Transverse colon (tissue), 4 donors: ENCODE measurements at places on chromosomes 3 and 15. TPM values are rescaled to one million over a fixed set of nuclear protein-coding genes. Genes with fewer than 3 reads are reported as not detected.
A peak's percentile ranks its signal among the peaks of the same experiment; 100 is the strongest.

- H3K36me3 ChIP-seq, result no peaks in the 10 kb centered on the region
- H3K4me1 ChIP-seq, result no peaks in the 10 kb centered on the region
- no peak overlapping the region for H3K27ac ChIP-seq
Measured at GRCh38 chr3:102353148-102353547, 81.7 kb upstream of the ZPLD1 start.

The RHOV gene
- total RNA-seq, result 6.7 TPM

DNA sequence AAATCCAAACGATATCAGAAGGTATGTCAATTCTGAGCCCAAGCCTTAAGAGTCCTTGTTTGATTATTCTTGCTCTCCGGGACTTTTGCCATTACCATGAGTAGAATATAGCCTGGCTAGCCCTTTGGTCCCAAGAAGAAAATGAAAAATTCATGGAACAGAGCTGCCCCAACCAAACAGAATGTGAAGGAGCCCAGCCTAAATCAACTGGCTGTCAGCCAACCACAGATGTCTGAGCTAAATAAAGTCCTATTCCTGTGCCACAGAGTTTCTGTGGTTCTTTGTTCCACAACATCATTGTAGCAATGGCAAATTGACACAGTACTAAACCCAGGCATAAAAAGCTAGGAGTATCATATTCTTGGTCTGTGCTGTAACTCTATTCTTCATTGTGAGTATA, 185.2 kb downstream of the CPNE4 start:
- DNase-seq, result no peak
- H3K27ac ChIP-seq, result no peak overlapping the region
- no peaks in the 10 kb centered on the region for H3K4me1 ChIP-seq
- no peaks in the 10 kb centered on the region for H3K36me3 ChIP-seq

DNA sequence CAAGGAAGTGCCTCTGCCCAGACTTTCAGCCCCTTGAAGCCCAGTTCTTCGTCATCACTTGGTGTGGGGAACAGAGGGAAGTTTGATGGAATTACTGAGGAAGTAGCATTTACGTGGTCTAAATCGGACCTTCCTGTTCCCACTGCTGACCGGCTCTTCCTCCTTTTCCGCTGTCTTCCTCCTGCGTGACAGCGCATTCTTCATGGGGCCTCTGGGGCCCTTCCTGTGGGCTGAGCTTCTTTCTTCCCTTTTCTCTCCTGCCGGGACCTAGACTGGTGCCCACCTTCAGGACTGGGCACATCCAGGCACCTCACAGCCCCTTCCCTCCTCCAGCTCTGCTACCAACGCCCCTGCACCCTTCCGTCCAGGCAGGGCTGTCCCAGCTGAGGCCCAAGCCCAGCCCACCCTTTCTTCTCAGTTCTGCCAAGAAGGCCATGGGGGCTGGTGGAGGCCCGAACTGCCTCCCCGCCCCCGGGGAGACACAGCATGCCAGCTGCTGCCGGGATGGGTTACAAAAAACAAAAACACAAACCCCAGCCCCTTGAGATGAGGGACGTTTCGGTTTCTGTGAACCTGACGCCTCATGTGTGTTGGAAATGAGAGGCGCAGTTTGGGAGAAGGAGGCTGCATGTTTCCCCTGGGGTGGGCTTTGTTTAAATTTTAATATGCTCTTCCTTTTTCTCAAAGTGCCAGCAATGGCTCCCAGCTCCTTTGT, 19.1 kb downstream of the ZNF710 start:
- H3K27ac ChIP-seq, result peak overlapping the region; percentile 70
- H3K4me1 ChIP-seq, result peaks cover 57% of the 10 kb centered on the region
- H3K27me3 ChIP-seq, result no peaks in the 10 kb centered on the region
- H3K4me3 ChIP-seq, result no peak overlapping the region

The IL17RD gene
- 2.8 TPM for total RNA-seq

The COL8A1 gene
- total RNA-seq, result 4.8 TPM

- H3K27me3 ChIP-seq, result no peaks in the 10 kb centered on the region
- no peak for DNase-seq
- no peaks in the 10 kb centered on the region for H3K36me3 ChIP-seq
- H3K27ac ChIP-seq, result peak overlapping the region; percentile 97
Measured at GRCh38 chr3:170180079-170180907, 1.2 kb downstream of the PHC3 start.

- DNase-seq, result no peak
- H3K4me1 ChIP-seq, result no peaks in the 10 kb centered on the region
- H3K4me3 ChIP-seq, result no peak overlapping the region
Measured at GRCh38 chr15:69535101-69535638, 82.6 kb downstream of the RPLP1 start.

DNA sequence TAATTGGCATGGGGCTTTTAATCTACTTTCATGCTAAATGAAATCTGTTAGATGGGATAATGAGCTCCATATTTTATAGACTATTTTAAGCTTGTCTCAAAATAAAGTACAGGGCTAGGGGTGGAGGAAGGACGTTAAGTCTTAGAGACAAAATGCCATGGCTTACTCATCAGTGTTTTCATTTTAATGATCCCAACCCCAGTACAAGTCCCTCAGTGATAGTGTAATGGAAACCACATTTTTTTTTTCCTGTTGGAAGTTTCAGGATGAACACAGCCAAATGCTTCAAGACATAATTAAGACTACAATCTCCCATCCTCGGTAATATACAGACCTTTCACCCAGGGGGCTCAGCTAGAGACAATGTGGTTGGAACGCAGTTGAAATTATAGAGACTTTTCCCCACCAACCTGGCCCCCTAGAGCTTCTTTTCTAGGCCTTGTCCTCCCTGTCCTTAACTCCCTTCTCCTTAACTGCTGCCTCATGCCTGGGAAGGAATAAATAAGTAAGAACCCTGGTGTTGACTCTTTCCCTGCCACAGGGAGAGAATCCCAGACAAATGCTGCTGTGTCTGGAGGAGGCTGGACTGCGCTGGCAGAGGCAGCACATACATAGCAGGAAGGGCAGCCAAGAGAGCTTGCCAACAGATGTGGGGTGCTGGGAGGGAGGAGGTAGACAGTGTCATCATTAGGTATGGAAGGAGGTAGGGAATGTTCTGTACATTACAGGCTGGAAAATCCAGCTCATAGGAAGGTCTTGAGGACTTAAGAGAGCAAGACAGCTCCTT, 115.4 kb upstream of the ROPN1 start:
- no peaks in the 10 kb centered on the region for H3K36me3 ChIP-seq
- H3K4me3 ChIP-seq, result no peak overlapping the region
- H3K4me1 ChIP-seq, result peaks cover 4% of the 10 kb centered on the region
- H3K27me3 ChIP-seq, result no peaks in the 10 kb centered on the region
- no peak for DNase-seq
- H3K27ac ChIP-seq, result no peak overlapping the region

The ACTC1 gene
- total RNA-seq, result not detected

GRCh38 chr3:138205527-138205926, 18.4 kb downstream of the ARMC8 start:
- no peak overlapping the region for H3K27ac ChIP-seq
- H3K36me3 ChIP-seq, result no peaks in the 10 kb centered on the region
- H3K4me1 ChIP-seq, result no peaks in the 10 kb centered on the region
- H3K4me3 ChIP-seq, result no peak overlapping the region
- H3K27me3 ChIP-seq, result no peaks in the 10 kb centered on the region
- no peak for DNase-seq

GRCh38 chr3:108064293-108064887, 26.4 kb downstream of the CD47 start:
- no peak for DNase-seq
- H3K27ac ChIP-seq, result no peak overlapping the region
- H3K36me3 ChIP-seq, result peaks cover 5% of the 10 kb centered on the region
- H3K27me3 ChIP-seq, result no peaks in the 10 kb centered on the region

The ITIH1 gene
- not detected for total RNA-seq

The HESX1 gene
- total RNA-seq, result 0.82 TPM

DNA sequence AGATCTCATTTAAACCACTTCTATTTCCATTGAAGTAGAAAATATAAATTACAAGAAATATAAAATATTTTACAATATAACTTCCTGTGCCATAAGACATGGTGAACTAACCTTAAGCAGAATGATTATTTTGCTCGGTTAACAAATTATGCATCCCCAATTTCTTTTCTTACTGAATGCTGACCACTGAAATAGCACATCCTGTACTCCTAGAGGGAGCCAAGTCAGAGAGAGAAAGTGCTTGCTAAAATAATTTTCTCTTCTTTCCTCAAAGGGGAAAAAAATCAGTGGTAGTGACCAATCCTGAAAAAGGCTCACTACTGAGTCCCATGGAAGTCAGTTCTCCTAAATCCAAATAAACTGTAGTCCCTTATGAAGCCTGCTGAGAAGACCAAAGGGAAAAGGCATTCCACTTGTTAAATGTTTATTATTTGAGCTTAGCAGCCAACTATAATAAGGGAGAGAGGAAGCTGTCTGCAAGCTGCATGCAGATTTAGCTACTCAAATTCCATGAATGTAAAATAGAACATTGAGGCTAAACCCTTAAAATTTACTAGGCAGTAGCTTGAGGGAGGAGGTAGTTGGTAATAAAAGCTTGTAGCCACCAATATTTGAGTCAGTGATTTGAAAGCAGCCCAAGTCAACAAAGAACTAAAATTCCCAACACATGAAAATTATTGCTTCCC, 33.1 kb downstream of the CEP152 start:
- H3K4me1 ChIP-seq, result no peaks in the 10 kb centered on the region
- no peak for DNase-seq
- no peak overlapping the region for H3K27ac ChIP-seq
- H3K4me3 ChIP-seq, result no peak overlapping the region

- no peak for DNase-seq
- H3K4me1 ChIP-seq, result no peaks in the 10 kb centered on the region
- H3K36me3 ChIP-seq, result no peaks in the 10 kb centered on the region
- H3K27me3 ChIP-seq, result no peaks in the 10 kb centered on the region
- H3K4me3 ChIP-seq, result no peak overlapping the region
- no peak overlapping the region for H3K27ac ChIP-seq
Measured at GRCh38 chr3:105197863-105198262, 168.8 kb upstream of the ALCAM start.
